ENCODE measurements at places on chromosomes 2 and 18.

- no peak for DNase-seq
Measured at GRCh38 chr2:237307474-237307873, 106.5 kb downstream of the COL6A3 start.

DNA sequence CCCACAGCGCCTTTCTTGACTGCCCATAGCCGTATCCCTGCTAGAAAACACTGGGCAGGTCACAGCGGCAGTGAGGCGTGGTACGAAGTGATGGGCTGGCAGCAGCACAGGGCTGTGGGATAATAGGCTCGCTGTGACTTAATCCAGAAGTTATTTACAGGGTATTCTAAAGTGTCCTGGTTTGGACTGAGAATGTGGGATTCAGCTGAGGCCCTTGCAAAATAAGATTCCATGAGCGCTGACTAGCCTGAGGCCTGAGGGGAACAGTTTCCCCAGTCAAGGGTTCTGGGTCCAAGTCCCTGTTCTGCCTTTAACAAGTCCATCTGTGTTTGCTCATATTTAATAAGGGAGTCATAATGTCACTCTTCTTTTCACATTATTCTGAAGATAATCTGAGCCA, 34.6 kb downstream of the SETBP1 start:
- DNase-seq: peak; percentile 43

DNA sequence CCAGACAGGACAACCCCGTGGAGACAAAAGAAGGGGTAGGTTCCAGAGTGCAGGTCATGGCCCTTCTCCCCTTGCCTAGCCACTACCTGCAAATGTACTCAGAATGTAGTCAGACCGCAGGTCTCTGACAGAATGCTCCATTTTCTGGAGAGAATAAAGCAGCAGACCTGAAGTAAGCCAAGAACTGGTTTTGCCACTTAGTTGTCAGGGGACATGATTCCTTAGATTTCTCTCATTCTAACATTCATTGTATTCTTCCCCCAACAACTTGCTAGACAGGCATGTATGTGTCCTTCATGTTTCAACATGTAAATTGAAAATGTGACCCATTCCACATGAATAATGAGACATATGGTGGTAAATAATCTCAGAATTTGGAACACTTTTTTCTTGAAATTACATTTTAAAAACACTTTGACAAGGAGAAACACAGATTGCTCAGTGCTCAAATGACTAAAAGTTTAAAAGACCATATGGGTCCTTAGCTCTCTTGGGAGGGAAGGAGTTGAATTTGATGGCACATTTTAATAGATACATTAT, 142.4 kb downstream of the CCBE1 start:
- no peak for DNase-seq

DNA sequence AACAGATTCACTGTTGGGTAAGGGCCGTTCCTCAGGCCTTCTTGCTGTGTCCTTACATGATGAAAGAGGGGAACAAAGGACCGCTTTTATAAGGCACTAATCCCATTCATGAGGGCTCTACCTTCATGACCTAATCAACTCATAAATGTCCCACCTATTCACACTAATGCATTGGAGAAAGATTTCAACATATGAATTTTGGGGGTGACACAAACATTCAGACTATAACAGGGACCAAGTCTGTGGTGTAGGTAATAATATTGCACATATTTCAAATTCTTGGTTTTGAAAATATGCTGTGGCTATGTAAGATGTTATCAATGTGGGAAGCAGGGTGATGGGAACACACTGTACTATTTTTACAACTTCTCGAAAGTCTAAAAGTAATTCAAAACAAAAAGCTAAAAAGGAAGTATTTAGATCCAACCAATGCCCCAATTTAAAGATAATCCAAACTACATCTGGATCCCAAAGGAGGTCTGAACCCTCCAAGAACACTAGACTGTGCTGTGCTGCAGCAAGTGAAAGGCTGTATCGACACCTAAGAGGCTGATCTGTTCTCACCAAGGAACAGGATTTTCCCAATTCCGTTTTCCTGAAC, 82.4 kb upstream of the TGIF1 start:
- DNase-seq: peak; percentile 31

DNA sequence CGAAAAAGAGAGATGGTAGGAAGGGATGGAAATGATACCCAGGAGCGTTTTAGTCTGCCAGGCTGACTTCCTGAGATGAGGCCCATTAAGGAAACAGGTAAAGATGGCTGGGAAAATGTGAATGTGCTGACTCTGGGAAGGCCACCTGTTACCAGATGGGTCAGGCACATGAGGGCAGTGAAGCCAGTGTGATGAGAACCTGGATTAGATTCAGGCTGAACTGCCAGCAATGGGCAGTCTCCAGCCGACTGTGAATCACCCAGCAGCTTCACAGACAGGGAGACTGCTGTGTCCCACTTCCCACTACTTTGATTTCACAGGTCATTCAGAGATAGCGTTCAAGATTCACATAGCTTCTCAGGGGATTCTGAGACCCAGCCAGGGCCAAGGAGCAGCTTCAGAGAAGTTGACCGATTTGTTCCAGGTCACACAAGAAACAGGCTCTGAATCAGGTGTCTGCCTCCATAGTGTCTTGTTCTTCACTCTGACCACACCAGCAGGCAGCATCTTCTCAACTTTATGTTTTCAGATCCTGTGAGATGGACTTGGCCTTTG, 26.4 kb downstream of the CAPN13 start:
- DNase-seq: no peak

GRCh38 chr18:24112874-24113615, 25.8 kb upstream of the CABYR start:
- no peak for DNase-seq

DNA sequence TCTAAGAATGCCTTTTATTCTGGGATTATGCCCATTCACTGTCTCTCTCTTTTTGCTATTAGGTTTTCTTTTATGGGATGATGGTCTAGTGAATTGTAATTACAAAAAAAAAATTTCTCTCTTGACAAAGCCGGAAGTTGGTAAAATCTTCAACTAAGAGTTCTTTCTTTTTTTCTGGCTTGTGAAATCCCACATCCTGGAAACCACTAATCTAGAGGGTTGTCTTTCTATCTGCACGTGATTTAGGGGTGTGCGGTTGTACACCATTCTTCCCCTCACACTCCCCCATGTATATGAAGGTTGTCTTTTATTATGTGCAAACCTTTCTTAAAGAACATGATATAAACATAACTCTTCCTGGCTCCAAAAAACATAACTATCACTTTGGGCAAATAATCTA, 52.0 kb downstream of the GATA6 start:
- DNase-seq: no peak

- no peak for DNase-seq
Measured at GRCh38 chr2:74554820-74555531, 456 bp downstream of the DOK1 start.

DNA sequence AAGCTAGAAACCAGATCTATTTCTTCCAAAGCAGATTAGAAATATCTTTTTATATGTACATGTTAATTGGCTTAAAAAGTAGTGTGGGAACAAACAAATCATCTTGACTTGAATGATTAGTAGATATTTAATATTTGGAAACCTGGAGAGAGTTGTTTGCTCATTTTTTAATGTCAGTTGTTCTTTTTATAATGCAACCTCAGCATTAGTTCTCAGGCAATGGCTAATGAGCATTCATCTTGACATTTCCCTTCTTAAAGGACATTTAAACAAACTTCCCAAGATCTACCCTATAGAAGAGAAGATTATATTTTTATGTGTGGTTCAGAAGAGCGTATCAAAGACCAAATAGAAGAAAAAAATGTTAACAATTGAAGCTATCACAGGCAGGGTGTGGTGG, 334.0 kb downstream of the CTNNA2 start:
- DNase-seq: no peak

DNA sequence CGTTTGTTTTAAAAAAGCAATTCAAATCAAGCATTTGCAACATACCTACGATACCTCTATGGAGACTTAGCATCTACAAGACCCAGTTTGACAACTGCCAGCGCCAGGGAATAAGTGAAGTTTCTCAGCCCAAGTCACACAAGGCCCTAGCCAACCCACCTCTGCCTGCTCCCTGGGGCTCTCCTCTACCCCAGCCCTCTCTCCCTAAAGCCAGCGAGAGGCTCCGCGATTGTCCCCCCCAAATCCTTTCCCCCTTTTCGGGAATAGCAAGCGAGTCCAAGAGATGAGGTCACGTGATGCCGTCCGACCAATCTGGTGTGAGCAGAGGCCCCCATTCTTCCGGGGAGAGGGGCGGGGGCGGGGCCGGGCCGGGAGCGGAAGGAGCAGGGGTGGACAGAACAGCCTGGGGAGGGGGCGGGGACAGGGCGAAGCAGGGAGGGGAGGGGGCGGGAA, 102.2 kb upstream of the RAB6C start:
- DNase-seq: peak; percentile 93

GRCh38 chr18:52850031-52850560, 510.1 kb downstream of the DCC start:
- DNase-seq: no peak

- DNase-seq: no peak
Measured at GRCh38 chr2:9765611-9766531, 77.4 kb upstream of the TAF1B start.

- DNase-seq: no peak
Measured at GRCh38 chr2:127582863-127583861, 47.7 kb downstream of the MYO7B start.

GRCh38 chr2:152504618-152505017, 169.6 kb downstream of the FMNL2 start:
- peak; percentile 49 for DNase-seq

GRCh38 chr2:134052173-134052572, 201.7 kb upstream of the MGAT5 start:
- no peak for DNase-seq

DNA sequence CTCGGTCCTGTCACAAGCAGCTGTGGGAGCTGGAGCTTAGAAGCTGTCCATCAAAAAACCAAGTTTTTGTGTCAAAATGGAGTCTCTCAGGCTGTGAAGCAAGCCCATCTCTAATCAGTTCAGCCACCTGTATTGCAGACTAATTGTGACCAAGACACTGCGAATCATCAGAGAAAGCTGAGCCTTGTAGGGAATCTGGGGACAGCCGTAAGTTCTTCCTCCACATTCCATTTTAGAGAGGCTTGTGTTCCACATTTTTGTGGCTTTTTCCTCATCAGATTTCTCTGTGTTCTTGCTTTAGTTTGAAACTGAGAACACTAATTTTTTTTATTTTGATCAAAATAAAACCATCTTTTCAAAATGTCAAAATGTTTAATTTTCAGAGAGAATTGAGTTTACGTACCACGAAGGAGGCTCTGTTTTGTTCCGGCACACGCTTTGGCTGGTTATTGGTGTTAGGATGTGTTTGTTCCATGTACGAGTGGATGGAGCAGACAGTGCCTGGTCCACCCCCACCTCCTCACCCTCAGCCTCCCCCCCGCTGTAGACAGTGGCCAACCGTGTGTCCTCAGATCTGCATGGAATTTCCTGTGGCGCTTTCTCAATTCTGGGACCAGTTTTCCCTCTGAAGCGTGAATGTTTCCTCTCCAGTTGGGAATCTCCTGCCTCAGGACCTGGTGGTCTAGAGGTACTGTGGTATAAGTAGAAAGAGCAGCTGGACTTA, 140.8 kb downstream of the AGAP1 start:
- peak; percentile 79 for DNase-seq

GRCh38 chr2:134718023-134718816, 580 bp downstream of the TMEM163 start:
- no peak for DNase-seq

DNA sequence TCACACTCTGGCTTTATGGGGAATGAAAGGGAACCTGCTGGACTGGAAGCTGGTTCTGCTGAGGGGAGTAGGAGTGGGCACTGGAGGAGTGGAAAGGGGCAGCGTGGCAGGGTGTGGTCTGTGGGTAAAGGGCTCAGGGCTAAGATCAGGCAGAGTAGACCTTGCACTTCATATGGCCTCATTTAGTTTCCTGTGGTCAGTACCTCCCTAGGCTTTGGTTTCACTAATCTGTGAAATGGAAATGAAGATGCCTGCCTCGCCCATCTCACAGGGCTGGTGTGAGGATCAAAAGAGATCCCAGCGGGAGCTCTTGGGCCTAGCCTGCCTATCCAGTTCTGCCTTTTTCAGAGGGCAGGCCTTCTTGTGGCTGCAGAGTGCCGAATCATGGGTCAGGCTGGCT, 208.7 kb downstream of the LOXHD1 start:
- DNase-seq: no peak

DNA sequence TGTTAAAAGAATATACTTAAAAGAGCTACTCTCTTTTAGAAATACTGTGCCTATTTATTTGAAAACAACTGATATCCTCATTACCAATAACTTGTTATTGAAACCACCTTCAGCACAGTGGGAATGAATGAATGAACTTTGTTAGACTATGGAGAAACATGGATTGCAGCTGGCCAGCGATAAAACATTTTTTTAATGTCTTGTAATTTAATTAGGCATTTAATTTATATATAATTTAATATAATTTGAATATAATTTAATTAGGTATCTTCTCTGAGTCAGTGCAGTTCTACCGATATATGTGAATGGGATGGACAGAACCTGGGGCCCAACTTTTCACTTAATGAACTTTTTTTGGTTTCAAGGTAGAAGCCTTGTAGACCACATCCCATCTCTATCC, 94.4 kb downstream of the KCTD18 start:
- DNase-seq: no peak

DNA sequence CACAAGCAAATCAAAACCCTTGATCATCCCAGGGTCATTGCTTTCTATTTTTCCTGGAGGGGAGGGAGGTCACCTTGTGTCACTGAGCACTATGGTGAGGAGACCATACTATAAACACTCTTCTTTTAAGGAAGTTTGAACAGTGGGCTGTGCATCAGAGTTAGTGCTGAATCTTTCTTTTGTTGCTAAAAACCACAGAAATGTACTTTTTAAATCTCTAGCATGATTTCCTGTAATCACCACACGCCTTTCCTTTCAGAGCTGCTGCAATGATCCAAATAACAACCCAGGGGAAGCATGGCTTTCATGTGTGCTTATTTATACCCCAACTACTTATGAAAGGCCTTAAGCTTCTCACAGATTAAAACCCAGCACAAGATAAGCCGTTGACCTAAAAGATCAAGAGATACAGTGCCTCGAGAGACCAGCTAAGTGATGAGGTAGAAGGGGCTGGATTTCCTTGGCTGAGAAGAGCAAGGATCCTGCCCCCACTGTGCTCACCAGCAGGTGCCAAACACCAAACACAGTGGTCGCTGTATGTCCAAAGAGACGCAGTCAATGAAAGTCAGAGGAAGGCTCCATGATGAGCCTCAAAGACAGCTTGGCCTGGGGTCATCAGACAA, 34.7 kb downstream of the TRABD2A start:
- DNase-seq: peak; percentile 6

DNA sequence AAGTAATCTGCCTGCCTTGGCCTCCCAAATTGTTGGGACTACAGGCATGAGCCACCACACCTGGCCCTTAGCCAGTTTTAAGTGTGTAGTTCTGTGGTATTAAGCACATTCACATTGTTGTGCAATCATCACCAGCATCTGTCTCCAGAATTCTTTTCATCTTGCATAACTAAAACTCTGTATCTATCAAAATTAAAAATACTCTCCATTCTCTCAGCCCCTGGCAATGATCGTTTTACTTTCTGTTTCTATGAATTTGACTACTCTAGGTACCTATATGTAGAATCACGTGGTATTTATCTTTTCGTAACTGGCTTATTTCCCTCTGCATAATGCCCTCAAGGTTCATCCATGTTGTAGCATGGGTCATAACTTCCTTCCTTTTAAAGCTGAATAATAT, 45.5 kb upstream of the CAVIN2 start:
- peak; percentile 84 for DNase-seq
